Caco-2 (cell line): ENCODE measurements at places on chromosomes 1 and 21.

DNA sequence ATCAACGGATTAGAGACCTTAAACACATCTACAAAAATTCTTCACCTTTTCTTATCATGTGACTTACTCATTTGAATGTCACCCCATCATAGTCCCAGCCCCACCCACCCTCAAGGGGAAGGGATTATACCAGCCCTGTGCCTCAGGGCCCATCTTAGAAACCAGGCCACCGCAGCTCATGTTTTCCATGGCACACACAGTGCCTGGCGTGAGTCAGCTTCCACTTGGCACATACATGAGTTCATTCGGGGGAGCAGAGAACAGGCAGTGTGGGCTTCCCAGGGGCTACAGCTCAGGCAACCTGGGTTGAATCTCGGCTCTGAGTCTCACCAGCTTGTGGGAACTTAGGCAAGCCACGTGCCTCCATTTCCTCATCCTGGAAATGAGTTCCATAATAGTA, 310.6 kb downstream of the NPHP4 start:
- no peak for DNase-seq

- no peak for DNase-seq
Measured at GRCh38 chr21:45706299-45706698, 62.8 kb downstream of the PCBP3 start.

DNA sequence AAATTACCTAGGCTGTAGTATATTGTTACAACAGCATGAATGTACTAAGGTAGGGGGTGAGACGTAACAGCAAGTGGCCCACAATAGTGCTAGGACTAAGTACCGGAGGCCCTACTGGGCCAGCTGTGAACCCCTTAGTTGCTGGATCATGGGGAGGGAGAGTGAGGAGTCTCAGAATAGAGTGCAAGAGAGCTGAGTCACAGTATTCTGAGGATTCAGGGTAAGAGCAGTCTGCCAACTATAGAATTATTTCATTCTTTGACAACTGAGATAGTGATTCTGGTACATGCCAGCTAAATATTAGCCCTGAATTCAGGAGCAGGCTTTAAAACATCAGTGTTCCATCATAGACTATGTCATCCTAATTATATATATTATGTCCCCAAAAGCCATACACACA, 218.7 kb downstream of the TM2D1 start:
- no peak for DNase-seq

DNA sequence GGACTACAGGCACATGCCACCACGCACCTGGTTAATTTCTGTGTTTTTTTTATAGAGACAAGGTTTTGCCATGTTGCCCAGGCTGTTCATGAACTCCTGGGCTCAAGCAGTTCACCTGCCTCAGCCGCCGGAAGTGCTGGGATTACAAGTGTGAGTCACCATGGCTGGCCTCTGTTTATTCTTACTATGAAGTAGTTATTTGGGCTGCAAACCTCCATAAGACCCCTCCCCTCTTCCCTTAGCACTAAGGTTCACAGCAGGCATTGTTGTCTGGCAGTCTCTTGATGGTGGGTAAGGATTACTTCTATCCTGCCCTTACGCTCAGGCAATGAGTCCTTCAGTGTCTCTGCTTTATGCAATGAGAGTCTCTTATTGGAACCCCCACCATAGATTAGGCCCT, 51.8 kb downstream of the ANGPTL1 start:
- DNase-seq, result no peak

- no peak for DNase-seq
Measured at GRCh38 chr1:111025109-111025508, 61.4 kb upstream of the LRIF1 start.

DNA sequence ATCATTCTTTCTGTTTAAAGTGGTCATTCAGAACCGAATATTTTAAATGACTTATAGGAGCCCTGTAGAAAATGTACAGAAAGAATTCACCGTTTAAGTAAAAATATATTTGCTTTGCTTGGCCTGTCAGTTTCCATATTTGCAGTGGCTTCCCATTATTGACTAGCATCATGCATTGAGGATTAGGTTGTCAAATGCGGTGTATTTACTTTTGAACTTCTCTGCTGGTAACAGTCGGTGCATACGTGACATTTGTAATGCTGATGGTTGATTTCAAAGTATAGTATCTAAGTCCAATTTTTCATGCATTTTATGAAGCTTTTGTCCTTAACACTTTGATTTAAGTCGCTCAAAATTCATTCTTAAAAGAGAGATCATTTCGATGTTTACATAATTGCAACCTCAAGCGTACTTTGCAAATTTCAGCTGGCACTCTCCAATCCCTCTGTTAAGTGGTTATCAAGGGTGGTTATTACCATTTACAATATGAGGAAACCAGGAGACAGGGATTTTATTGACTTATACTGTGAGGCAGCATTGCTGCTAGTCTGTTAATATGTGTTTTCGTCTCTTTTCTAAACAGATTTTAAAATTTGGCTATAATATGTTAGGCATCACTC, 201.6 kb downstream of the SDCCAG8 start:
- no peak for DNase-seq

DNA sequence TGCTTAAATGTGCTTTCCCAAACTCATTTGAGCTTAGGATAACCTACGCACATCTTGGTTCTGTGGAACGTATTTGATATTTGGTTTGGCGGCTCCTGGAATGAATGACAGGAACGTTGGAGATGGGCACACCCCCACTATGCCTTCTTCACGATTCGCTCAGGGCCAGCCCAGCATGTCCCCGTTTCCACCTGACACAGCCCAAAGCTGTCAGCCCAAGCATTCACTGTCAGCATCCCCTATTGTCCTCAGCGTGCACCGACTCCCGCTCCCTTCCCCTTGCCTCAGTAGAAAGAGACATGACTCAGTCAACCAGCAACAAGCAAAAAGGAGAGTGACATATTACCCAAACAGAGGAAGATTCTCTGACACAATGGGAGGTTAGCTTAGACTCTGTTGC, 181.4 kb downstream of the KCNJ6 start:
- no peak for DNase-seq

DNA sequence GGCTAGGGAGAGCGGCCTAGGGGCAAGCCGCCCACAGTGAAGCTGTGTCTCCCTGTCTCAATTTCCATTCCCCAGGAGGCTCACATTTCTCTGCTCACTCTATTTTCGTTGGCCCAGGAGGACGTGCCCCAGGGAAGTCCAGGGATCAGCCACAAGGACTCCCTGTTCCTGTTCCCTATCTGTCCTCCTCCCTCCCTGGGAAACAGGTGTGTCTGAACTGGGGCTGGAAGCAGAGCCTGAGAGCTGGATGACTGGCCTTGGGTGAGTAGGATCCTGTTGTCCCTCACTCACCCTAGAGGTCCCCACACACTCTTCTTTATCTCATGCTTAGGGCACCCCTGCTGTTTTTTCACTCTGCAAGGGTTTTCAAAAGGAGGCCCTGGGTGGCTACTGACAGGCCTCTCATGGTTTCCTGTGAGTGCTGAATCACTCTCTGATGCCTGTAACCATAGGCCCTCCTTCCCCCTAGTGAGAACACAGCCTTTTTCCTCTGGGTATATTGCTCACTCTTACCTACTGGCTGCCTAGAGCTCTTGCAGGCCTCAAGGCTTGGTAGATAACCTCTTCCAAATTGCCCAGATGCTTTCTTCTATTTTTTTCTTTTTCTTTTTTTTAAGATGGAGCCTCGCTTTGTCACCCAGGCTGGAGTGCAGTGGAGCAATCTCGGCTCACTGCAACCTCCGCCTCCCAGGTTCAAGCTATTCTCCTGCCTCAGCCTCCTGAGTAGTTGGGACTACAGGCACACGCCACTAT, 3.3 kb upstream of the UTP11 start:
- DNase-seq, result no peak

DNA sequence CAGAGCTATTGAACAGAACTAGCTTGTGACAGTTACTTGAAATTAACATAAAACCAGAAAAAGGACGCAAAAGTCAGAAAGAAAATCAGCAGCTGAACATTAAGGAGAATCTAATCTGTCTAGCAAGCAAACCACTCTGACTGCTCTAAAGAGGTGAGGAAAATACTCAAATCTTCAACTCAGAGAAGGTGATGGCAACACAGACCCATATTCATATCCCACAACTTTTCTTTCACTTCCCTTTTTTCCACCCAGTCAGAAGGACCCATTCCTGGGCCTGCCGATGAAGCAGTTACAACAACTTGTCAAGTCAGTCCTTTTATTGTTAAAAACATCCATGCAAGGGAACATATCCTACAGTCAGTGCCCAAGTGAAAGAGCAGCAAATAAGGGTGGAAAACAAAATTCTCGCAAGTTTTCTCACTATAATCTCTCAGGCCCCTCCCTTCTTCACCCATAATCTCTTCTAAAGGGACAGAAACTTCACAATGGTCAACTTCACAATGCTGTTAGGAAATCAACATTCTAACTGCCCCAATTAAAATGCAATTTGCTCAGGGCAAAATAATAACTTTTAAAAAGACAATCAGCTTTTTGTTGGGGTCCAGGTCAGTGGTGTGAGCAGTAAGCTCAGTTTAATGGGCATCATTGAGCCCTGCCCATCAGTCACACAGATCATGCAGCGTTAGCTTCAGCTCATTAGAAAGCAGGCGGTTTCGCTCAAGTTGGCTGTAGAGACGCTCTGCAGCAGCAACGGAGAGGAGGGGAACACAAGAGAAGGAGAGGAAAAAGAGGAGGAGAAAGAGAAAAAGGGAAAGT, 3.6 kb upstream of the NUP210L start:
- DNase-seq, result no peak

DNA sequence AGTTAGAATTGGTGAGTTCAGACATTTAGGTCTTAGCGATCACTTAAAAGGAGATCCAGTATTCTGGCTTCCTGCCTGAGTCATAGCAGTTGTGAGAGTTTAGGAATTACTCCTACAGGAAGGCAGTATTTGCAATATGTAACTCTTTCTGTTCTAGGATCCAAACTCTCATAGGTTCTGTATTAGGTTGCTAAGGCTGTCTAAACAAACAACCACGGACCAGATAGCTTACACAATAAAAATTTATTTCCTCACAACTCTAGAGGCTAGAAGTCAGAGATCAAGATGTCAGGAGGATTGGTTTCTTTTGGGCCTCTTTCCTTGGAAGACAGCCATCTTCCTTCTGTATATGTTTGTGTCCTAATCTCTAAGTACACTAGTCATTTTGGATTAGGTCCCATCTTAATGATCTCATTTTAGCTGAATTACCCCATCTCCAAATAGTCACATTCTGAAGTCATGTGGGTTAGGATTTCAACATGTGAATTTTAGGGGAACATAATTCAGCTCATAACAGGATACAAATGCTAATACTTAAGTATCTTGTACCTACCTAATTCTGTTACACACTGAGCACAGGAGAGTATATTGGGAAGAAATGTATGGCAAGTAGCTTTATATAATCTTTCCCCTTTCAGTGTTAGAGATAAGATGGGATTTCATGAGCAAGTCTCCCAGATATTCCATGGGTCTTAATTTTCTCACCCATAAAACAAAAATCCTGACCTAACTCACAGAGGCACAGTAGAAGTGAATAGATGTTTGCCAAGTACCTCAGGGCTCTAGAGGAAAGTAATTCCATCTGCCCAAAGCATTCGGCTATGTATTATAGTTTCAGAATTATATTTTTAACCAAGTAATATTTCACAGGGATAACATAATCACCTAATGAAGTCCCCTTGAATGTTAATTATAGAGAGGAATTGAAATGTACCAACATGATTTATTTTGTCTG, 144.4 kb downstream of the PTBP2 start:
- no peak for DNase-seq

DNA sequence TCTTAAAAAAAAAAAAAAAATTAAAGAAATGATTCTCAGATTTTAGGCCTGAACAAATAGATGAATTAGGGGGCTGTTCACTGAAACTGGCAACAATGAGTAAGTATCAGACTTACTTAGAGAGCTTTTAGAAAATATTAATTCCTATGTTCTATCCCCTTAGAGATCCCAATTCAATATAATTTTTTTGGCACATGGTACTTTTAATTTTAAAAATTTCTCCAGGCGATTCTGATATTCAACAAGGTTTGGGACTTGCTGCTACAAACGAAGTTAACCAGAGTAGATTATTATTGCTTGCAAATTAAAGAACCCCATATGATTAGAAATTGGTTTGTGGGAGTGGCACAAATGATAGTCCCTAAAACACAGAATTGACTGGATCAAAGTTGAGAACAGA, 11.4 kb downstream of the SCMH1 start:
- no peak for DNase-seq
